ENCODE measurements at places on chromosomes 2 and 18.

DNA sequence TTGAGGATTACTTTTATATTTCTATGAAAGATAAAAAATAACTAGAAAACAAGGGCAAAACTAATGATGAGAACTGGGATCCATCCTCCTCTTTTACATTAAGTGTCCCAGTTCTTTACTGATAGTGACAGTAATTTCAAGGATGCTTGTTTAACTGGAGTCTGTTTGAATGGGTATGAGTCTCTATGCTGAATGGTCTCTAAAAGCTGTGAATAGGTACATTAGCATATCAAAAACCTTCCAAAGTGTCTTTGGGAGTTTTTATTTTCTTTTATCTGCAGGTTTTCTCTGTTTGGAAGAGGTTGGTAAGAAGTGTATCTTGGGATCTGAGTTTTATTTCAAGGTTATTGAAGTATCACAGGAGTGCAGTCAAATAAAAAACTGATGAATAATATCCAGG is 30.0 kb downstream of the DSEL start:
- no peak for DNase-seq

- DNase-seq, result no peak
Measured at GRCh38 chr2:11762799-11763461, 16.5 kb downstream of the LPIN1 start.

- no peak for DNase-seq
Measured at GRCh38 chr2:102843764-102844443, 82.1 kb downstream of the TMEM182 start.

DNA sequence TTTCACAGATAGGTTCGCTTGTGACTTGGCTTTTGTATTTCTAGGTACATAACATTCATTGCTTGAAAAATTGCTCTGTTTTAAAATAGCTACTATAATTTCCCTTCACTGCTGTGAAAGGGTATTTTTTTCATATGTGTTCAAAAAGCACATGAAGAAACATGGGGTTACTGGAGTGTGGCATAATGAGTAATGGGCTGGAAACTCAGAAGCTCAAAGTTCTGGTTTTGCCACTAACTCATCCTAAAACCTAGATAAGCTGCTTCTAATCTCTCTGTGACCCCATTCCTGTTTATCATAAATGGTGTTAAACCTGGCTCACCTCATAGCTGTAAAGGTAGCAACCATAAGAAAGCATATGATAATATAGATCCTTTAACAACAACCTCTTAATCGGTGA is 319.3 kb downstream of the PTPRM start:
- no peak for DNase-seq

DNA sequence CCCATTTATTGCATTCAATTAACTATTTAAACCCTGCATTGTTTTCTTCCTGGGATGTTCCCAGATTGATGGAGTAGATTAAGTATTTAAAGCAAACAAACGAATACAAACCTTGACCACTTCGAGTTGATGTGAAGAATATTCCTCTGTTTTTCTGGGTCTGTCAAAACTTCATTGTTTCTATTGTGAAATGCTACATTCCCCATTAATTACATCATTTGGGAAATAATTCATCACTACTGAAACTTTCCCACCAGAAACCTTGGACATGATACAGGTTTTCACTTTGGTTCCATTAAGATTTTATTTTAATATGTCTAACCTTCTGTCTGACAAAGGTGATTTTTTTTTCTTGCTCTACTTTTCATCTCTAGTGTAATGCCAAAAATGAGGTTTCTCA is 365.1 kb upstream of the ETAA1 start:
- peak; percentile 6 for DNase-seq

GRCh38 chr18:59910967-59911366 is 11.2 kb downstream of the PMAIP1 start:
- DNase-seq, result peak; percentile 52

DNA sequence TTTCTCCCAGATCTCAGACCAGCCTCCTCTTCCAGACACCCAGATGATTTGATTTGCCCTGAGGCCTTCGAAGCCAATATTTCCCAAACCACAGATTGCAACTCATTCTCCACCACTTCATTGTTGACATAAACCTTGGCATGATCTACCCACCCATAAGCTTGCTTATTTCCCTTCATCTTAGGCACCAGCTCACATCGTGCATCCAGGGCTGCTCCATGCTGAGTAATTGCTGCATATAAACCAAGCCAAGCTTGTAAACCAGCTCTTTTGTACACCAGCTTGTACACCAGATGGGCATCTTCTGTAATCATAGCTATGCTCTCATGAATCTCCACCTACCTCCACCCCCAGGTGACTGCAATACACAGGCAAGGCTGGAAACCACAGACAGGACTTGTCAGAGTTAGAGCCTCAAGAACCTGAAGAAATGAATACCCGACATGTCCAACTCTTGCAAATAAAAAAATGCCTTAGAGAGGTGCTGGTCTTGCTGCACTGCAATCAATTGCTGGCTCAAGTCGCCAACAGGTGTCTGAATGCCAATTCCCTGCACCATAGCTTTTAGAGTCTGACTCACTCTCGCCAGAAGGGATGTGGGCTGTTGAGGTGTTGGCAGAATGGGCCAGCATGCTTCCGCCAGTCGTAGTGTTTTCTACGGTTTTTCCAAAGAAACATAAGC is 31.5 kb downstream of the TRABD2A start:
- peak; percentile 51 for DNase-seq

DNA sequence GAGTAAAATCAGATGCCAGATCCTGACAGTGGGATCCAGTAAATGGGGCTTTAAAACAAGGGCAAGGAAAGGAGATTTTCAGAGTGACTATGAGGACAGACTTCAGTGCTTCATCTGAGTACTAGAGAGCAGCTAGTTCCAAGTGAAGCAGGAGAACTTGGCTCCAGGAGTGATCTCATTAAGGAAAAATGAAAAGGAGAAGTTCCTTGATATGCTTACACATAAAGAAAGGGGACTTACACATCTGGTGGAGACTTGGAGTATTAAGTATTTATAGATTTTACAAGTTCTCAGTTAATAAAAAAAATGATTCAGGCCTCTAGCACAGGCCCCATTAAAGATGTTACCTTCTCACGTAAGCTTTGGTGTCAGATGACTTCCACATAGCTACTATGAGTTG is 105.8 kb downstream of the ICOS start:
- no peak for DNase-seq

- peak; percentile 90 for DNase-seq
Measured at GRCh38 chr18:9782073-9782857, 74.2 kb downstream of the RAB31 start.

- no peak for DNase-seq
Measured at GRCh38 chr2:100791294-100791935, 28.5 kb upstream of the NPAS2 start.

GRCh38 chr2:74191596-74192380 is 6.6 kb upstream of the MTHFD2 start:
- no peak for DNase-seq

DNA sequence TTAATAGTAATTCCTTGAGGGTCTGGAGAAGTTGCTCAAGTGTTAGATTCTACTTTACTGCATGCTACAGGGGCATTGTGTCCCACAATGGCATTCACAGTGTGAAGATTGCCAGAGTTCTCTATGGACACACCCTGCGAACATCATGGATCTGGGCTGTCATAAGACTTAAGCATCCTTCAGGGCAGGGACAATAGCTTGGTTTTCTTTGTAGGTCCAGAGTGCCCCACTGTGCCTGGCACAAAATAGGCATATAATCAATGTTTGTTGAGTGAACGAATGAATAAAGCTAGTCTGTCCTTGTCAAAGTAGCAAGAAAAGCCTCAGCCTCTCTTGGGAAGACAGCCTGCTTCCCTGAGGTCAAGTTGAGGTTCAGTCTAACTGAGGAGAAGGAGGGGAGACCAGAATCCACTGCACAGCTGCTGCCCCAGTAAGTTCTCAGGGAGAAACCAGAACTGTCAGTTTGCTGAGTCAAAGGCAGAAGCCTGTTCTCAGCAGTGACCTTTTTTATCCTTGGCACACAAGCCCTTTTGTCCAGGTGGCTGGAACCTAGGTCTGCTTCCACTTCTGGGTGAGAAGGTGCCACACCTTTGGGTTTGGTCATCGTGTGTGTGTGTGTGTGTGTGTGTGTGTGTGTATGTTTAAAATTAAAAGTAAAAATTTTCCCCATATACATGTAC is 15.0 kb downstream of the INPP4A start:
- DNase-seq, result no peak

- DNase-seq, result peak; percentile 50
Measured at GRCh38 chr2:179262077-179262660, 2.5 kb downstream of the SESTD1 start.

- DNase-seq, result peak; percentile 79
Measured at GRCh38 chr2:202032846-202033316, 774 bp upstream of the FZD7 start.

GRCh38 chr2:10036095-10036884 is 7.1 kb upstream of the KLF11 start:
- DNase-seq, result peak; percentile 92

GRCh38 chr2:236749346-236749745 is 179.7 kb downstream of the ACKR3 start:
- DNase-seq, result peak; percentile 86

GRCh38 chr2:44671916-44672315 is 269.6 kb upstream of the SIX3 start:
- no peak for DNase-seq

DNA sequence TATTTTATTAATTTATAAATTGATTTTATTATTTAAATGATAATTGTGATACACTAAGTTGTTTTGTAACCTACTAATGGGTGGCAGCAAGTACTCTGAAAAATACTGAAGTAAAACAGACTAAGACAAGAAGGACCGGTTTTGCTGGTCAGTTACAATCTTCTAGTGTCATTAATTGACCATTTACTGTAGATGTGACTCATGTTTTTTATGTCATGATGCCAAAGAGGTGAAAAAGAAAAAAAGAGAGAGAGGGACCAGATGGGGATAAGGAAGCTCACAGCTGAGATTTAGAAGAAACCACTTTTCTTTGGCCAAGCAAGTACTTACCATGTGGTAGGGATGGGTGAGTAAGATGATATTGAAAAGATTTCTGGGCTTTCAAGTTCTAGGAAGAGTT is 955.8 kb upstream of the LRRTM1 start:
- DNase-seq, result no peak

DNA sequence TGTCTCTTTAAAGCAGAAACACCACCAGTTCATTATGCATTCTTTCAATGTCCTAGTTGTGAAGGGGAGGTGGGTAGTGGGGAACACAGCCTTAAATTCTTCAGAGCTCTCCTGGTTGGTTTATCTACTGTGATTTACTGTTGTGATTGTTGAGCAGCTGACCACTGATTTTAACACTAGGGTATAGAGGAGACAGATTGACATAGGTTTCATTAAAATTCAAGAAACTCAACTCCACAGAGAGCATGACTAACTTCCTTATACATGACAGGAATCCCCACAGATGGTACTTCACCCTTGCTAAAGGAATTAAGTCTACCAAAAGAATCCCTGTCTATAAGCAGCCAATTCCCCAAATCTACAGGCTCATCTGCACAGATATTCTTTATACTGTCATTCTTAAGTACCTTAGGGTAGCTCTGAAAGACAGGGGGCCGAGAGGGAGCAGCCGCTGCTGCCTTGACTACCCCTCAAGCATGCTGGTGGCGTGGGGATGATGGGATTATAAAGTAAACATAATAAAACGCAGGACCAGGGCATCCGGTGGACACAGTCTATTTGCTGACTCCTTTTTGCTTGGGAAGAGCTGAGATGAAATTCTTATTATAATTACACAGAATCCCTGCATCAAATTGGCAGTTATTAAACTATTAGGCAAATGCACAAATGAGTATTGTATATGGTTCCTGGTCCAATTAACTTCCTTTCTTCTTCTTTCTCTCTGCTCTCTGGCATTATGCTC is 1377.6 kb upstream of the PIK3C3 start:
- DNase-seq, result no peak

DNA sequence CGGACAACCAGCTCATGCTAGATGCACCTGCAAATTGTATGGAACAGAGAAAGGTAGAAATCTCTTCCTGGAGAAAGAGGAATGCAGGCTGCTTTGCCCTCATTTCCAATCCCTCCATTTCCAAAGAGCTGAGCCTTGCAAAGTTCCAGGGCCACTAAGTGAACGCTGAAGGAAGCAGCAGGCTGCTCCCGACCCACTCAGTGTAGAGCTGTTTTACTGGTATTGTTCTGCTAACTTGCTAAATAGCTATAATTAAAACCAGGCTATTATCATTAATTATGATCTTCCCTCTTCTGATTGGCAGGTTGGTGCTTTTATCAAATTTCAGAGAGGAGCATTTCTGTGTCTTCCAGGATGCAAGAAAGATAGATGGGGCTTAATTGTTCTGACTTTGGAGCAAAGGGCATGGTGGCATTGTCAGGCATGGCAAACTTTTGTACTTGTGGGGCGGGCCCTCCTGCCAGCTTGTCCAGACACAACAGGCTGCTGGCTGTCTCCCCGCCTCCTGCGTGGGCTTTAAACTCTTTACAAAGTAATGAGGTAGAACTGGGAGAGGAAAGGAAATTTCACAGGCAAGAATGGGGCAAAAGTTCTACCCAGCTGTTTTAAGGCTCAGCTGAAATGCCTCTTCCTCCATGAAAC is 40.2 kb downstream of the ALK start:
- no peak for DNase-seq

DNA sequence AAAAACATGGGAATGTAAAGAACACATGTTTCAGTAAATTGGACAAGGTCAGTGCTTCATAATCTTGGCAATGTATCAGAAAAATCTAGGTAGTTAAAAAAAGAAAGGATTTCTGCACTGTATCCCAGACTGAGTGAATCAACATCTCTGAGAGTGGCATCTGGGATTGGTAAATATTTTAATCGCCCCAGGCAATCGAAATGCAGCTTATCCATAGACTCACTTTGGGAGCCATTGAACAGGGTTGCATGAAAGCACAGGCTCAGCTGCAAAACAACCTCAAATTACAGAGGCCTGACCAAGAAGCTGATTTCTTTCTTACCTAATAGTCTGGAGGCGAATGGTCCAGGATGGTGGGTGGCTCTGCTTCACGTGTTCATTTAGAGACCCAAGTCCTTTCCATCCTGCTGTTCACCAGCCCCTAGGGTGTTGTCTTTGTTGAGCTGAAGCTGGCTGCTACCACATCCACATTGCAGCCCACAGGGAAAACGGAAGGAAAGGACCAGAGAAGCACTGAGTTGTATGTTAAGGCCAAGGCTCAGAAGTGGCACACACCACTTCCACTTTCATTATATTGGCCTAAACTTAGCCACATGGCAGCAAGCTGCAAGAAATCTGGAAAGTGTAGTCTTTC is 59.0 kb downstream of the MOGAT1 start:
- no peak for DNase-seq

DNA sequence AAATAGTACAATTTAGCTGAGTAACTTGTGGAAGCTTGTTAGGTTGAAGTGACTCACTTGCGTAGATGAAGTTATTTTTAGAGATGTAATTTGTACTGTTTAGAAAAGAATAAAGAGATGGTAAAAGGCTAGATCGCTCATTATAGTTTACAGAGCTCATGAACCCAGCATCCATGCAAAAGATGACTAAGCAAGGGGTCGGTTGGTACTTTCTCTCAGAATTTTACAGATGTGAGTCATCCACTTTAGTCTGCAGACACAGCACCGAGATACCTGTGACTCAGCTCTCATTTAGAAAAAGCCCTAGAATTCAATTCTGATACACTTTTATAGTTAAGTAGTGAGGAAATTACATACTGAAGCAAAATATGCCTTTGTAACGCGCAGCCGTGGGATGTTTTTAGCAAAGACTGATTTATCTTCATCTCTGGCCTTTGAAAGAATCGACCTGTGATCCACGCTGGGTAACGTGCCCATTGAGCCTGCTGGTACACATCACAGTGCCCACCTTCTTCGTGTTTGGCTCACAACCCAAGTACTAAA is 116.5 kb upstream of the FOSL2 start:
- peak; percentile 98 for DNase-seq

- DNase-seq, result no peak
Measured at GRCh38 chr2:160478660-160479059, 14.9 kb downstream of the RBMS1 start.

Data from GM23248 (cell line).